Forelimb muscle (tissue), 1 donor: ENCODE measurements at places on chromosomes 5 and 9. TPM values are rescaled to one million over a fixed set of nuclear protein-coding genes. Genes with fewer than 3 reads are reported as not detected.
A peak's percentile ranks its signal among the peaks of the same experiment; 100 is the strongest.

STXBP1 gene
- 13.7 TPM for polyA plus RNA-seq

FOXD4L3 gene
- polyA plus RNA-seq, result 0.29 TPM

- DNase-seq, result no peak
Measured at GRCh38 chr9:113882636-113883164, 6.6 kb downstream of the ZNF618 start.

DNA sequence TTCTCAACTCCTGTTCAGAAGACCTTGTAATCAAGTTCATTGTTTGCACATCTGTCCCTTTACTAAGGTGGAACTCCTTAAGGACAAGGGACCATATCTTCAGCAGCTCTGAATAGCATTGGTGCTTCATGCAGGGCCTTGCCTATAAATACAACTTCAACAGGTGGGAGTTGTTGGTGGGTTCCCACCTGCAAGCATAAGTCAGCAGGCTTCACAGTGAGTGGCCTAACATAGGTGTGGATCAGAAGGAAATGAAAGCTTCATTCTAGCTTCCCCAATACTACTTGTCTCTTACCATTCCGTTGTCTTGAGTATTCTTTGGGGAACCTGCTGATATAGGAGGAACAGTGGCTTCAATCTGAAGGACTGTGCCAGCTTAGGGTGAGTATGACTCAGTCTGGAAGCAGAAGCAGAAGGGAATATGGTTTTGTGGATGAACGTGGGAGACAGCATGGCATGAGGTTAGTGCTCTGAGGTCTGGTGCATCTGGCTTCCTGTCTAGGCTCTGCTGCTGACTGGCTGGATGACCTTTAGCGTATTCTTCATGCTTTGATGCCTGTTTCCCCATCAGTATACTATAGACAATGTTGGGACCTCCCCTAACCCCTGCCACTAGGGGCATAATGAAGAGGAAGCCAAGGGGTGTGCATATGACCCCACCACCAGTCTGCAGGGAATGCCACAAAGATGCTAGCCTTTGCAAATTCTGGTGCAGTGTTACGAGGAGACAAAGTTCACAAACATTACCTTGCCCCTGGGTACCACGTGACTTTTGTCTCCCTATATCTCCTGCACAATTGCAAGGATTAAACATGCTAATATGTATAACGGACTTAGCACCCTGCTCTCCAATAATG lies 192.3 kb downstream of the PALM2AKAP2 start:
- no peak for DNase-seq

DNA sequence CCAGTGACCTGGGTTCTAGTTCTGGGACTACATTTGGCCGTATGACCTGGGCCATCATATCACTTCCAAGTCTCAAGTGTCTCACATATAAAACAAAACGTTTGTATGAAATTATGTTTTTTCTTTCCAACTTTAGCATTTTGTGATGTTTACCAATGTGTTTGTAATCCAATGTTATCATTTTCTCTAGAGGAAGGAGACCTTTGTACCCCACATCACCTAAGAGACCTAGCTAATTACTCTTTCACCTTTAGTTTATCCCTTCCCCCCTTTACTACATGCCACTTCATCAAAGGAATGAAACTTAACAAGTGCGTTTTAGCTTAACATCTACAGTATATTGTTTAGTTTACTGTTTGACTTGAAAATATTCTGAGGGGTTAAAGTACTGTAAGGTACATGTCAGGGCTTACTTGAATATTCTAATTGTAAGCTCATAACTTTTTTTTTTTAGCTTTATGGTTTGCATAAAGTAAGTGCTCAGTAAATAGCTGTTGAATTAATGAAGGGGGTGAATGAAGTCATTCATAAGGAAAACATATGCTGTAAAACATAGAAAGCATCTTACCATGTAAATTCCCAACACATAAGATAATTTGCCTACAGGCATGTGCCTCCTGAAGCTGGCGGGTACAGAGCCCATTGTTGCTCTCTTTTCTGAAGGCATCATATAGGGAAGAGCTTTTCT lies 2.9 kb downstream of the PIP5K1B start:
- no peak for DNase-seq

CTNND2 gene
- 0.75 TPM for polyA plus RNA-seq

SH3TC2 gene
- 1.3 TPM for polyA plus RNA-seq

RNF180 gene
- 1.6 TPM for polyA plus RNA-seq

GRCh38 chr9:132586830-132587591 lies 4.6 kb downstream of the BARHL1 start:
- DNase-seq, result no peak

- DNase-seq, result no peak
Measured at GRCh38 chr5:124477577-124477976, 268.9 kb downstream of the ZNF608 start.

DNA sequence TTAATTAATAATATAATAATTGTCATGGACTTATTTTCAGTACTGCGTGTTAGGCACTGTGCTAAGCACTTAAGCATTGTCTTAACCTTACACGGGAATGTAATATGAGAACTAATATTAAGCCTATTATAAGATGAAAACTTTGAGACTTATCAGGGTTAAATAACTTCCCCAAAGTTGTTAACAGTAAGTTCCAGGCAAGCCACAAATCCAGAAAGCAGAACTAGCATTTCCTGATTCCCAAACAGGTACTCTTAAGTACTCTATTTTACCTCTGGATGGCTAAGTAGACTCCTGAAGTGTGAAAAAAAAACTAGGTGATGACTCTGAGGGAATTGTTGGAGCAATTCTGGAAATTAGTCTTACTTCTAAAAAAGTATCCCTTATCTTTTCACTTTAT lies 23.8 kb downstream of the GABRG2 start:
- no peak for DNase-seq

FAM151B gene
- 3.8 TPM for polyA plus RNA-seq

DNA sequence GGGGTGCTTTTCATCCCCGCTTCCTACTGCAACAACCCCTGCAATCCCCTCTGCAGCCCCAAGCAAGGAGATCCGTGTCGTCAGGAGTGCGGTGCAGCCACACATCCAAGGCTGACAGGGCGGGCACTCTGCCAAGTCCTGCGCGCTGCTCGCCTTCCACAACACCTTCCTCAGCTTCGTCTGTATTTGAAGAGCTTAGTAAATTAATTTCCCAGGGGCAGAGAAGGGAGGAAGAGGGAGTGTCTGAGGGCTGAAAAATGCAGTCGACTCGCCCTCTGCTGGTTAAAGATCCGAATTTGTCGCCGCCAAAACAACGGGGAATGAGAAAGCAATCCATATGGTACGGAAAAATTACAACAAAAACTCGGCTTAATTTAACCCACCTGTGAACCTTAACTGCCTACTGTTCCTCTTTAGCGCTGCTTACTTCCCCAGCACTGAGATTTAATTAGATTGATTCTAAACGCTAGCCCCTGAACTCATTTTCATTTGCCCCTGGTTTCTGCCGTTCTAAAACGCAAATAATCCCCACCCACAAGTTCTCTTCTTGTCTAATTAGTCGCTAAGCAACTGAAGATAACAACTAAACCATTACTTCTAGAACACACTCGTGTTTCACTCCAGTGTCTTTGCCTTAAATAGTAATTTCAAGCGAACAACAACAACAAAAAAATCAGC lies 10.9 kb upstream of the PCDHB1 start:
- DNase-seq, result no peak

GRCh38 chr5:93423300-93423699 lies 157.7 kb downstream of the NR2F1-AS1 start:
- no peak for DNase-seq

ROPN1L gene
- polyA plus RNA-seq, result not detected

NOXA1 gene
- 2.2 TPM for polyA plus RNA-seq

- DNase-seq, result no peak
Measured at GRCh38 chr9:131727184-131727759, 12.6 kb downstream of the RAPGEF1 start.

DNA sequence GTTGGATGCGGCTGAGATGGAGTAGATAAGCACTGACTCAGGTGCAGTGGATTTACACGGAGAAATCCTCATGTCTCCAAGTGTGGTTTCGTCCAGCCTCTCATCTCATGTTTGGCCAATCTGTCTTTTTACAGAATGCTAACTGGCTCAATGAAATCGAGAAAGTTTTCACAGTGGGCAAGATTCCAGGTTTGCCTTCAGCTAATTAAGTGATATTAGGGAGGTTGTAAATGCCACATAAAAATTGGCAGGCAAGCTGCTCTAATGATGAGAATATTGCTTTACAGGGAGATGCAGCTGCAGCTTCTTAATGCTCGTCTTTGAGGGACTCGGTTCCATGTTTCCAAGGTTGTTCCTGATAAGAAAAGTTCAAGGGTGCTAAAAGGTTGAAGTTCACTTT lies 23.7 kb downstream of the BARHL1 start:
- DNase-seq, result no peak

TAF11L10 gene
- polyA plus RNA-seq, result not detected

- DNase-seq, result no peak
Measured at GRCh38 chr9:16126042-16126441, 573.2 kb downstream of the CCDC171 start.

DNA sequence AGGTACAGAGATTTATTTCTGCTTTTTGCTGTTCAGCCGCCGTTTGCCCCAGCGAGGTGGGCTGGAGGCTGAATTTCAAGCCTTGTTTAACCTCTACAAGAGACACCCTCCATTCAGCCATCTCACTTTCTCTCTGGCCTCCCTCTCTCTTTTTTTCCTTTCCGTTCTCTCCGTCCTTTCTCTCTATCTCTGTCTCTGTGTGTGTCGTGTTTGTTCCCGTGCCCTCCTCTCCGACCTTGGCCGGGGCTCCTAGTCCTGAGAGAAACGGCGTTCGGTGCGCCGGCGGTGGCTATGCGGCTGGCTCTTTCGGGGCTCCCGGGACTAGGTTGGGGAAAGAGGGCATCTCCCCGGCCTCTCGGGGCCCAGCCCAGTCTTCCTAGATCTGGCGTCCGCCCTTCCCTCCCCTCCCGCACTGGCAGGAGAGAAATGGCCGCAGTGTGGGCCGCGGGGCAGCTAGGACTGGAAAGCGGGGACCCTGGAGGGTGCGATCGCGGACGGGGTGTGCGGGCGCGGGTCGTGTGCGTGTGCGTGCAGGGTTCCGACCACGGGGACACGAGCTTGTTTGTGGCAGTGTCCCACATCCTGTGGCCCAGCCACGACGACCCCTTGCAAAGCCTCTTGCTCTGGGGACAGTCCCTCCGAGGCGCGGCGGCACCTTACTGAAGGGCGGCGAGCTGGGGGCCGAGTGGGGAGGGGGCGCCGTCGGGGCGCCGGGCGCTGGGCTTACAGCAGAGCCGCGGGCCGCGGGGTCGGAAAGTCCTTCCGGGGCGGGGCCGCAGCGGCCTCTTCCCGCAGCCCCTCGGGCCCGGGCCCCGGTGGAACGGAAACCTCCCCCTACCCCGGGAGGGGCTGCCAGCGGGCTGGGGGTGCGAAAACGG lies 5.7 kb downstream of the LHX2 start:
- no peak for DNase-seq

SPINK13 gene
- polyA plus RNA-seq, result 0.33 TPM

DNA sequence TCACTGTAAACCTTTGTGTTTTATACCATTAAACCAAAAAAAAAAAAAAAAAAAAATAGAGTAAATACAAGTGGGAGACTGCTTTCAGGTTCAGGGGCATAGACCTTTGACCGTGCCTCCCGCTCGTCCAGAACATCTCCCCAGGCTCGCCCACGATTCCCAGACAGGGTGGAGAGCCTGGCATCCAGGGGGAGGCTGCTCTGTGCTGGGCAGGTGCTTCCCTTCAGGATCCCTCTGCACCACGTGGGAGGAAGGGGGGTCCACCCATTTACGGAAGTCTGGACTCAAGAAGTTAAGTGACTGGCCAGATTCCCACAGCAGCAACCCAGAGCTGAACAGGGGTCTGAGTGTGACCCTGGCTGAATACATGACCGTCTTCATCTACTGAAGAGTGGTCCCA lies 125.4 kb upstream of the LMX1B start:
- no peak for DNase-seq

GRCh38 chr5:175575301-175575700 lies 82.6 kb upstream of the HRH2 start:
- no peak for DNase-seq

DNA sequence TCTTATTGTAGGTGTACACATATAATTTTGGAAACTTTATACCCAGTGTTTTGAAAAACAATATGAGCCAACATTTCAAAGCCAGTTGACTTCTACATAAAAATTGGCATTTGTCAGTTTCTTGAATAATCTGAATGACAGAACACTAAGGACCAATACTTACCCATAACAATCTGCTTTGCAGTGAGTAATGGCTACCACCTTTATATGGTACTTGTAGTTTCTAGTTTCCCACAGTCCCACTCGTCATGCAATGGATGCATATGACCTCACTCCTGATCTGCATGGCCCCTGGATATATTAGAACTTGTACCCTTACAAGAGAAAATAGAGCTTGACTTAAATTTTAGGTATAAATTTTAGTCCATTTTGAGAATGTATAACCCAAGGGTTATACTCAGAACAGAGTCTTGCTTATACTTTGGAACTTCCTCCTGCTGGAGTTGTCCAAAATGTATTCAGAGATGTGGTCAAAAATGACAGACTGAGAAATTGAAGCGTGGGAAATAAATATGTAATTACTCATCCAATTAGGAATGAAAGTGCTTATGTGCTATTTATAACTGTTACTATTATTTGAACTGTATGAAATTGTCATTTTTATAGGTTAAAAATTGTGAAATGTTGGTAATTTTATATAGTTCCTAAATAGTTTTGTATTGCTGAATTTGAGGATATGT lies 19.5 kb downstream of the XRCC4 start:
- DNase-seq, result no peak

PCDHB7 gene
- polyA plus RNA-seq, result 1.9 TPM

- DNase-seq, result no peak
Measured at GRCh38 chr9:130043654-130044623, 950 bp upstream of the FNBP1 start.

NR2F1-AS1 gene
- polyA plus RNA-seq, result 4.8 TPM

GCNT4 gene
- 0.15 TPM for polyA plus RNA-seq

DNA sequence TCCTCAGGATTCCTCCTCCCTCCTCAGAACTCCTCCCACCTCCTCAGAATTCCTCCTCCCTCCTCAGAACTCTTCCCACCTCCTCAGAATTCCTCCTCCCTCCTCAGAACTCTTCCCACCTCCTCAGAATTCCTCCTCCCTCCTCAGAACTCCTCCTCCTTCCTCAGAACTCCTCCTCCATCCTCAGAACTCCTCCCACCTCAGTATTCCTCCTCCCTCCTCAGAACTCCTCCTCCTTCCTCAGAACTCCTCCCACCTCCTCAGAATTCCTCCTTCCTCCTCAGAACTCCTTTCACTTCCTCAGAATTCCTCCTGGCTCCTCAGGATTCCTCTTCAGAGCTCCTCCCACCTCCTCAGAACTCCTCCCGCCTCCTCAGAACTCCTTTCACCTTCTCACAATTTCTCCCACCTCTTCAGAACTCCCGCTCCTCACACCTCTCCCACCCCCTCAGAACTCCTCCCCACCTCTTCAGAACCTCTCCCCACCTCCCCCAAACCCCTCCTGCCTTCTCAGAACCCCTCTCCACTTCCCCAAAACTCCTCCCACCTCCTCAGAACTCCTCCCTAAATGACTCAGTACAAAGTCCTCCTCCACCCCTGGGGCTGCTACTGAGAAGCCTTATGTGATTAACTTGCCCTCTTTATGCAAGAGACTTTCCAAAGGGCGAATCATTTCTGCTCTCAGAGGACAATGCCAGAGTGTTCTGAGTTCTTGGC lies 23.2 kb downstream of the SLC46A2 start:
- DNase-seq, result no peak

IL7R gene
- polyA plus RNA-seq, result 2.4 TPM

DNA sequence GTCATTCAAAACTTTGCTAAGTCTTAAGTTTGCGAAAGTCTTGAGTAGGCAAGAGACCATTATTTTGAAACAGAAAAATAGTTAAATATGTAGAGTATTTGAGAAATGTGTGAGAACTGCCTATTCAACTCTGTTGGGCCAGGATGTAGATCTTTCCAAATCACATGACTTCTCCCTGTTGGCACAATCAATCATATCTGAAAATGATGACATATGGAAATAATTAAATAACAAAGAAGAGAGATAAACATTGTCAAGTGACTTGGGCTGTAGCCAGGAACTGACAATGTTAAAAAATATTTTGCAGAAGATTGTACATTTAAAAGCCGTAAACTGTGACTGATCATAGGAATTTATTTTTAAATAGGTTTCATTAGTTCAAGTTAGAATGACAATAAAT lies 104.6 kb upstream of the IL6ST start:
- DNase-seq, result peak; percentile 67
